Stimulated activated CD4-positive, alpha-beta T cell treated with anti-CD3 and anti-CD28 coated beads, Interleukin-1b, Interleukin-23, amount 100 ng/mL, for 1 hour (primary cell): ENCODE measurements at places on chromosomes 12 and 14.

DNA sequence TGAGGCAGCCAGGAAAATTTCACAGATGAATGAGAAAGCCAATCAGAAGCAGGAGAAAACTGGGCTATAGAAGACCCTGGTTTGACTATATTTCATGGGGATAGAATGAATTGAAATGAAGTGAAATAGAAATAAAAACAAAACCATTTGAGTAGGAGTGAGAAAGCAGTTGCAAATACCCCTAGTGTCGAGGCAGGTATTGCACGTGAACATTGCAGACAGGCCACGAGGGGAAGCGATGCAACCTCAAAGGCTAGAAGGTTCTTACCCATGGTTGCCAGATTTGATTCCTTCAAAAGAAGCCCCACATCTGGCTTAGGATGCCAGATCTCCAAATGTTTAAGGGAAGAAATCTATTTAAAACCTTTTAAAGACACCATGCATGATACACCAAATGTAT lies 648.9 kb downstream of the VRK1 start:
- DNase-seq, result no peak

DNA sequence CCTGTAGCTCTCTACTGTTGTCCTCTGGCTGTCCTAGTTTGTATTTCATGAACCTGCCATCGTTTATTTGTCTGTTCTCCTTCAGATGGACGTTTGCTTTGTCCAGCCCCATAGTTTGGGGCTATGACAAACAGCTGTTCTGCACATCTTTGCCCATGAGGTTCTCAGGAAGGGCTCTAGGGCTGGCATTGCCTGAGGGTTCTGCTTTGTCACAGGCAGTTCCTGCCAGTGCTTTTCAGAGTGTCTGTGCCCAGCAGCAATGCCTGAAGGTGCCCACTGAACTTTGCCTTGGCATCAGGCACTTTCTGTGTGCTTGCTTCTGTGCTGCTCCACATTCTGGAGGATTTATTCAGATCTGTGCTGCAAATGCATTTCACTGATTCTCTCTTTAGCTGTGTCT lies 361.3 kb downstream of the TMEM121 start:
- DNase-seq, result no peak

- DNase-seq, result no peak
Observed at GRCh38 chr14:100398044-100398443, 74.9 kb downstream of the SLC25A47 start.

DNA sequence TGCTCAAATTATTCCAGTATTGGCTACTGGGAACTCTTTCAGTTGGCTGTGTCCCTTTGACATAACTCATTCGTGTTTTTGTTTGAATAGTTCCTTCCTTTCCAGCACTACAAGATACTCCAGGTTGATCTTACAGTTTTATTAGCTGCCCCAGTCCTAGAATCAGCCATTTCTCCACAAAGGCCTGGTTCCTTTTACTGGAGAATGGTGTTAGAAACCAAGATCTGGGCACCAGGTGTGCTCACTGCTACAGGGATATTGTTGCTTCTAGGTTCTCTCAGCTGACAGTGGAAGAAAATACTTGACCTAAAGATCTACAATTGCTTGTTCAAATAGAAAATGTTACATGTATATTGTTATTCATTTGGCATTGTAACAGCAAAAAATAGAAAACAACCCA lies 21.9 kb downstream of the CDK17 start:
- DNase-seq, result no peak

GRCh38 chr12:19829100-19829853 lies 390.0 kb downstream of the AEBP2 start:
- DNase-seq, result no peak

DNA sequence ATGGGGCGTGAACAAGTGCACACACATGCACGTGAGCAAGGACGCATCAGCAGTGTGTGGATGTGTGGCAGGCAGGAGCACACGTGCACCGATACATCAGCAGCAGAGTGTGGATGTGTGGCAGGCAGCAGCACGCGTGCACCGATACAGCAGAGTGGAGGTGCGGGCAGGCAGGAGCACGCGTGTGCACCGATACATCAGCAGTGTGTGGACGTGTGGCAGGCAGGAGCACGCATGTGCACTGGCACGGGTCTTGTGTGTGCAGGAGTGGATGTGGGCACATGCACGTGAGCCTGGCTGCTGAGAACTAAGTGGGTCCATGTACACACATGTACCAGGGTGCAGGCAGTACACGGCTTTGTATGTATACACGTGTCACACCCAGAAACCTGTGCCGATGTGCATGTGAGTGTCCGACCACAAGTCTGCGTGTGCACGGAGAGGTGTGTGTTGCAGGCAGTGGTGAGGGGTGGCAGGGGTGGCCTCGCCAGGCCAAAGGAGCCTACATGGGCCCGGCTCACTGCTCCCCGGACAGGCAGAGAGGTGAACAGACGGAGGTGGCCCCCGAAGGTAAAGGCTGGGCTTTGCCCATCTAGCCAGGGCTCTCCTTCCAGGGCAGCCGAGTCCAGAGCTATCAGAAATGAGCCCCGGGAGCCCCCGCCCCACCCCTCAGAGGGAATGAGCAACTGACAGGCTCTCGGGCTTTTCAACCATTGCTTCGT lies 53.9 kb downstream of the RFLNA start:
- DNase-seq, result no peak

DNA sequence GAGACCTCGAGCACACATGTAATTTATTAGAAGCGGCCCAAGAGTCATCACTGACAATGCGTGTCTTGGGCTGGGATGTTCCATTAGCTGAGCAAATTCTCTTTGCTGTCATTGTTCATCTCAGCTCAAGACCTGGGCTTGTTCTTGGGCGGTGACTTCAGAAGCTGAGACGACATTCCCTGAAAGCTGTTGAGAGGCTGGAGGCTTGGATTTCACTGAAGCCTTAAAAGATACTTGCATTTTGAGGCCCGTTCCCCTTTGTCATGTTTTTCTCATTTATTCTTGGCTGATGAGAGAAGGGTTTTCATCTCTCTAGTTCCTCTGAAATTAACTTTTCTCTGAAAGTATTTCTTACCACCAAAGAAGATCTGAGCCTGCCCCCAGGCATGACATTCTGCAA lies 16.6 kb upstream of the SUSD6 start:
- DNase-seq, result no peak

- DNase-seq, result no peak
Observed at GRCh38 chr12:51901121-51901817, 6.0 kb upstream of the ACVRL1 start.

DNA sequence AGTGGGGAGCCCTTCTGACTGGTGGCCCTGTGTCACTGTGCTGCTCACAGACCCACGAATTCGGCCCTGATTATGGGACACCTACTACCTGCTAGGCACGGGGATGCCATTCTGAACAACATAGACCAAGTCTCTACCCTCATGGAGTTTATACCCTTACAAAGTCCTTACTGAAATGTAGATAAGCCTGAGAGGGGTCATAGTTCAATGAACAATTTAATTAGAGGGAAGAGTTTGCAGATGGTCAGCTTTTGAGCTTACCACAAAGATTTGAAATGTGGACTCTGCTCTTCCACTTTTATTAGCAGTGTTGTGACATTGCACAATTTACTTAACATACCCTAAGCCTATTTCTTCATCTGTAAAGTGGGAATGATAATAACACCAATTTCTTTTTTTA lies 161.1 kb downstream of the MYRFL start:
- no peak for DNase-seq

GRCh38 chr14:51776102-51776894 lies 84.1 kb upstream of the GNG2 start:
- DNase-seq, result no peak

GRCh38 chr12:14572401-14572800 lies 4.7 kb upstream of the PLBD1 start:
- no peak for DNase-seq

DNA sequence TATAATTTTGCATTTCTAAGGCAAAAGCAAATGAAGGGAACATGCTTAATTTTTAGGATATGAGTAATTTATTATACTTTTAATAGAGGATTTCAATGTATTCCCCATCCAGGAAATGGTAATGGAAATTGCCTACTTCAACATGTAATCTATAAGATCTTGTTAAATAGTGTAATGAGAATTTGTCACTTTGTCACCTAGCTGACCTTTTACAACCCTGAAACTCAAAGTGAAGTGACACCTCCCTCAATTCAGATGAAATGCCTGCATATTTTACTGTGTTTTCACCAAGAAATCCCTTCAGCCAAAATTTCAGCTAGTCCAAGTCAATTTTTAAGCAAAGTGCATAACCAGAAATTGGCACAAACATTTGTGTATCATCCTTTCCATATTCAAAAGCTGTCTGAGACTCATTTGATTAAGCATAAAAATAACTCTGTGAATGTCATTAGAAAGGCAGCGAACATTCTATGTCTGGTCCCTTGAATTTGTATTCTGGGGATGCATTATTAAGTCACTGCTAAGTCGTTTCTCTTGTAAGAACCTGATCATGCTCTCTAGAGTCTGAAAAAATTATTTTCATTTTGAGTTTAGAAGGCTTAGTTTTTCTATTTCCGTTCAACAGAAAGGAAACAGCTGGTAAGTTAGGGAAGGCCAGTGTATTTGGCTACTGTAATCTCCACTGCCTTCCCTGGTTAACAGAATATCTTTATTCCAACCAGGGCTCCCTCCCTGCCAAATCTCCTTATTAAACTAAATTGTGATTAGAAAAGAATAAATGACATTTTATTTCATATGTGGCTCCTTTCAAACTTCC lies 100.8 kb downstream of the IGF1 start:
- DNase-seq, result no peak

GRCh38 chr12:96195845-96196451 lies 1.8 kb downstream of the ELK3 start:
- DNase-seq, result no peak

- DNase-seq, result no peak
Observed at GRCh38 chr12:127149226-127149964, 1117.6 kb upstream of the TMEM132C start.

- no peak for DNase-seq
Observed at GRCh38 chr12:50401500-50402081, 906 bp downstream of the LARP4 start.

GRCh38 chr14:102316338-102316742 lies 3.2 kb upstream of the ZNF839 start:
- no peak for DNase-seq

GRCh38 chr14:57317248-57317833 lies 48.6 kb downstream of the AP5M1 start:
- DNase-seq, result peak; percentile 45

DNA sequence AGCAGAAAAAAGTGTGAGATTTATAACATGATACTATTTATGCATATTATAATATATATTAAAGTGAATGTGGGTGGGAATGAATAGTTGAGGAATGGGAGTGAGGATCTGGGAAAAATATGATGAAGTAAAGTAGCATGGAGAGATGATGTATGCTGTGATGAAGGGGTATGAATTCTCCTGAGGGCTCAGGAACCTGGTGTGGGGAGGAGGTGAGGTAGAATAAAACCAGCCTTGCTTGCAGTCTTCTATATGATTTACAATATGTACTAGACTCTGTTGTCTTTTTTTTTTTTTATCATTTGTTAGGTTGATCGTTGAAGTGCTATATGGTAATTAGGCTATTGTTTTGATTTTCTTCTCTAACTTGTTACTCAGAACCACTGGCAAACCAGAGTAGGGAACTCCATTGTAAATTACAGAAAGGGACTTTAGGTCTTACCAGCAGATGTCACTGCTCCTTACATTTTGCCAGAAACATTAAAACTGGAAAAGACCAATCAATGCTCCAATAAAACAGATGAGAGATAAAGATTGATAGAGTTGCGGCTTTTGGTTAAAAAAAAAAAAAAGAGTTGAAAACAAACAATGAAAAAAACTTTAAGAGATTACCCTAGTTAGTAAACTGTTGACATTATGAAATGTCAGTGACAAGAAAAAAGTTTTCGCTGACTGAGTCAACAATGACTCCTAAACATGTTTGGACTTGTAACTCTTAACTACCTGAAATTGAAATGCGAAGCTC lies 39.9 kb downstream of the ATL1 start:
- no peak for DNase-seq
